ENCODE measurements at places on chromosomes 2 and 18. TPM values are rescaled to one million over a fixed set of nuclear protein-coding genes. Genes with fewer than 3 reads are reported as not detected.

Gene MC2R
- total RNA-seq, result not detected

GRCh38 chr18:6256521-6256920 lies 158.2 kb downstream of the L3MBTL4 start:
- DNase-seq, result no peak

Gene RBM43
- total RNA-seq, result 8.3 TPM

GRCh38 chr2:124318913-124319312 lies 293.8 kb downstream of the CNTNAP5 start:
- no peak for DNase-seq

DNA sequence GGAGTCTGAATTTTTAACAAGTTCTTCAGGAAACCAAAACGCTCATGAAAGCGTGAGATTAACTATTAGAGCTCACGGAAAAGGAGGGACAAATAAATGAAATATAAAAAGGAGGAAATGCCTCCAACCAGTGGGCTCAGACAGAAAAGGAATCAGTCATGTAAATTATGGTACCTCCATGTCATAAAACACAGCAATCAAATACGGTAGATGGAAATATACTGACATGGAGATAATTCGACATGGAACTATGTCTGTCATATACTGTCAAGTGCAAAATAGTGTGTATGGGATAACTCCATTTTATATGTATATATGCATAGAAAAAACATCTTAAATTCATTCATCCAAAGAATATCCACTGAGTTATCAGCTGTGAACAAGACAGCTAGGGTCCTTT lies 25.9 kb upstream of the CTLA4 start:
- DNase-seq, result no peak

Gene SPDYA
- total RNA-seq, result not detected

- DNase-seq, result no peak
These were observed 209.5 kb downstream of the VAPA start for GRCh38 chr18:10122988-10123950.

DNA sequence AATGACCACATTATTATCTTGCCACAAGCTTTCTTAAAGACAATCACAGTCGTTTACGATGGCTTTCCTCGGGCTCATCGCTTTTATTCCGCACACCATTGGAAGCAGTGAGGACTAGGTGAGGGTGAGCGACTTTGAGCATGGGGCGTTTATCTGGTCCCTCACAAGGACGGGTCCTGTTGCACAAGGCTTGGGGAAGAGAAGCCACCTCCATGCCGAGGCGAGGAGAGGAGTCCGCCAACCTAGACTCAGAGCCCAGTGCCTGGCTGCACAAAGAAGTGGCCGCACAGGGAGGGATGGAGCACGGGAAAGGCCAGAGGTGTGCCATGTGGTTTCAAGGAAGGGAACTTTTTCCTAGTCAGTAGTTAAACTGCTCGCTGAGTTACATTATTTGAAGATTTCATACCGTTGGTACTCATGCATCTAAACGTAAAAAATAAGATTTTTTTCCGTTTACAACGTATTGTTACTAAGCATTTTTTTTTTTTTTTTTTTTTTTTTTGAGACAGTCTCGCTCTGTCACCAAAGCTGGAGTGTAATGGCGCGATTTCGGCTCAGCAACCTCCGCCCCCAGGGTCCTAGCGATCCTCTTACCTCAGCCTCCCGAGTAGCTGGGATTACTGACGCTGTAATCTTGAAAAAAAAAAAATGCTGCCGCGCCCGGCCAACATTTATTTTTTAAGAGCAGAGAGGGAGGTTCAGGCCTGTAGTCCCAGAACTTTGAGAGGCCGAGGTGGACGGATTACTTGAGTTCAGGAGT lies 849 bp upstream of the CYP27C1 start:
- no peak for DNase-seq

DNA sequence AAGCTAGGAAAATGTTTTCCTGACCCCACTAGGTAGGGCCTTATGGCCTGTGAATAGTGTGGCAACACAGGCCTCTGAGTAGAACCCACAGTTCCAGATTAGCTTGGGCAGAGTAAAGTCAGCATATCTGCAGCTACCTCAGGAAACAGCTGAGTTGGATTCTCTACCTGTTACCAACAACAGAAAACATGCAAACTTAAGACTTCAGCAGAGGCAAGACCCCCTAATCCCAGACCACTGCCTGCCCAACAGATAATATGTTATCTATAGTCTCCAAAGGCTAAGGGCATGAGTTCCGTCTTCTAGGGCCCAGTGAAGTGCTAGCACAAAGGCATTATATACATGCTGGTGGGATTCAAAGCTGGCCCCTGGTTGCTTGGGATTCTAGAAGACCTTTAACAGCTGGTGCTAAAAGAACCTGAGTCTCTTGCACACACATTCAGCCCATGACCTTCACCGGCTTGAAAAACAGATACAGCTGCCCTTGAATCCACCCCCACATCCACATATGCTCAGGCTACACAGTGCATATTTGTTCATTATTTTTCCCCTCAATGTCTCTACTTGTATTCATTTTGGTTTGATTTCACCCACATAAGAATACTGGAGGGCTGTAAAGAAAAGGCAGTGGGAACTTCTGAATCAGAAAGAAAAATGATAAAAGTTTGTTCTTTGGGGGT lies 13.5 kb upstream of the UBXN4 start:
- DNase-seq, result no peak

GRCh38 chr2:133146893-133147292 lies 421.4 kb downstream of the NCKAP5 start:
- DNase-seq, result no peak

Gene IL36G
- not detected for total RNA-seq

DNA sequence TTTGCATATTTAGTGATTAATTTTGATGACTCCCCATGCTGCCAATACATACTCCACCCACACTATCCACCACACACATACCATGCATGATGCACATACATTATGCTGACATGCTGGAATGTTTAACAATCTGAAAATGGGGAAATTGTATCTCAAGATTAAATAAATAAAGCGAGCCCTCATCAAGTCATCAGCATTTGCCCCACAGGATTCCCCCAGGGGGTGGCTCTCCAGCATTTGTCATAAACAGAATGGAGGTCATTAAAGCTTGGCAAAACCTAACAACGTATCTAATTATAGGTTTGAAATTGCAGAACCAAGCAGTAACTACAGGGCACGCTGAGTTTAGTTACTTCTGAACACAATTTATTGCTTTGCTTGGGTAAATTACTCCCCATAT lies 141.2 kb upstream of the TACR1 start:
- no peak for DNase-seq

DNA sequence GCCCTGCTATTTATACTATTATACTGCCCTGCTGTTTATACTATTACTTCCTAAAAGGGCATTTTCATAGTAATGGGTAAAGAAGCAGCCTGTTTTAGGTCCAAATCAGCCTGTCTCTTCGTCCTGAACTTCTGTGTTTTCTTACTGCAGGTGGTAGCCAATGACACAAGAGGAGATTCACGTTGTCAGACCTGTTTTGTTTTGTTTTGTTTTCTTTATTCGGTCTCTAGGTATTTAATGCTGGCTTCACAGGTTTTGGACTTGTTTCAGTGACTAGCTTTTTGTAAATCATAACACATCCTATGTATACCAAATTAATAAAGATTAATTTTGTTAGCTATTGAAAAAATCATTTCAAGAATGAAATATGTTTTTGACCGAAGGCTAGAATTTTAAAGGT lies 116.4 kb downstream of the MAP3K20 start:
- DNase-seq, result no peak

DNA sequence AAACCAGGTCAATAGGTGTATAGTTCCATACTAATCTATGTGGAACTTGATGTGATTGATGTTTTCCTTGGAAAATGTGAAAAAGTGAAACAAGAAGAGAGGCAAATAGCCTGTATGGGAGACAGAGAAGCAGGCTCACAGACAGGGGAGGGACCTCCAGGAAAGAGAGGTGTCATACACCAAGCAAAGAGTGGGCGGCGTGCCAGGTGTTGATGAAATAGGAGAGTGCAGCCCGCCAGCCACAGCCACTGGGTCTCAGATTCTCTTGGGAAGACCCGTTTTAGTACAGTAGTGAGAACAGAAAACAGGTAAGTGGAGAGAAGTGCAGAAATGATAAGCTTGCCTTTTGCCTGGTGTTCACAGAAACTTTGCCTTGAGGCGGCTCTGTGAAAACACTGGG lies 301.9 kb downstream of the ZNF407 start:
- DNase-seq, result no peak

- DNase-seq, result no peak
These were observed 174.3 kb downstream of the PDE1A start for GRCh38 chr2:182252534-182252933.

DNA sequence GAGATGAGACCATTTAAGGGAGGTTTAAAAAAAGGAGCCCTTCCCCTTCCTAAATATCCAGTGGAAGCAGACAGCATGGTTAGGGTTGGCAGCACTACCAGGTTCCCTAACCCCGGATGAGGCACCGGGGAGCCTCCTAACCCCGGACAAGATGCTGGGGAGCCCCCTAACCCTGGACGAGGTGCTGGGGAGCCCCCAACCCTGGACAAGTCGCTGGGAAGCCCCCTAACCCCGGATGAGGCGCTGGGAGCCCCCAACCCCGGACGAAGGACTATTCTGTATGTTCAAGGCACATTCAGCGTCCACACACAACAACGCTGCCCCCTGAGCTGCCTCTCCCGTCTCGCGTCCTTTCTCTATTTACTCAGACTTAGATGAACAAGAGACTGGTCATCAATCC lies 51.9 kb downstream of the ANKMY1 start:
- DNase-seq, result no peak

- DNase-seq, result peak; percentile 83
These were observed 12.6 kb upstream of the KCMF1 start for GRCh38 chr2:84958135-84959059.

Gene PER2
- total RNA-seq, result 43.3 TPM

DNA sequence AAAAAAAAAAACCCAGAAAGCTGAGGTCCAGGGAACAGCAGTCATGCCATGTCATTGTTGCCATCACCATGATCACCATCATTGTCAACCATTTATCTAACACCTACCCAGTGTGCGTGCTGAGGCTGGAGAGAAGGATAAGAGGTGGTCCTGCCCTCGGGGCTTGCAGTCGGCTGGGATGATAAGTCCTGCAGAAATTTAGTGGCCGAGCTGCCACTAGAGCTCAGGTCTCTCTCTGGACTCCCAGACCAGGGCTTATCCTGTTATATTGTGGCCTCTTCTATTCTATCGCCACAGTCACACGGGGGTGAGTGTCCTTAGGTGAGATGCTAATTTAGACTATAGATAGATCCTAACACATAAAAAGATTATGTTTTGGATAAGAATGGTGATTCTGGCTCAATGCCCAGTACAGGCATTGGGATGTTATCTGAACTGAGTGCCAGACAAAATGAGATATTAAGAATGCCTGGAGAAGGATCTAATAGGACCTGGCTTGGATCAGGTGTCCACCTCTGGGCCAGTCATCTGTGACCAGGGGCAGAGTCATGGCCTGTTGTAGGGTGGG lies 43.2 kb upstream of the YWHAQ start:
- no peak for DNase-seq

Gene ALPP
- not detected for total RNA-seq

DNA sequence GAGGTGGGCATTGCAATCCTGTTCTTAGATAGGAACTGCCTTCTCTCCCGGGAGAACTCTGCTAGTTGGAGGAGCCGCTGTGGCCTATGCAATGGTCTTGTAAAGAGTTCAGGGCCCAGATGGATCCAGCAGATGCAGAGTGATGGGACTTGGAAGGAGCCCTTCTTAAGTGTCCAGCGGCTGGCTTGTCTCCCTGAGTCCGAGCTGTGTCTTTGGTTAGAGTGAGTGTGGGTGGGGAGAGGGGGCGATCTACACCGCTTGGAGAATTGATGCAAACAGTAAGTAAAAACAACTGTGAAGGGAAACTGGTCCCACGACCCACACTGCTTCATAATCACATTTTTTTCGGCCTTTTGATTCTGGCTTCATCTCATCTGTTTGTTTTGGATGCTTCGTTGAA lies 89.8 kb upstream of the CYRIA start:
- no peak for DNase-seq

Gene PKP4
- 67.8 TPM for total RNA-seq
